ENCODE measurements at places on chromosomes 1 and 21.

- DNase-seq = no peak
These were observed 166.4 kb downstream of the PSMG1 start for GRCh38 chr21:39016740-39017315.

DNA sequence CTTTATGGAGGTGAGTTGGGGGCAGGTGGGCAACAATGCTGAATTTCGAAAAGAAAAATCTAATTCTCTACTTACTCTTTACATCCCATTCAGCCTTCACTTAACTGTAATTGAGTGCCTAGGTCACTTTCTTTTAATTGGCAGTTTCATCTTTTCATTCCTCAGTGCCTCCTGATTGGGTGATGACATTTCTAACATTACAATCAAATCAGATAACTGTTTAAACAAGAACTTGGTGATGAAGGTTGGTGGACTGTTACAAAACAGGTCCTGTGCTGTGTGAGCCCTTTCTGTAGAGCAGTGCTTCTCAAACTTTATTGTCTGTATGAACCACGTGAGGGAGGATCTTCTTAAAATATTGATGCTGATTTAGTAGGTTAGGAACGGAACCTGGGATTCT, 40.1 kb upstream of the KCNQ4 start:
- DNase-seq = no peak

GRCh38 chr1:77030401-77031105, 163.3 kb downstream of the ST6GALNAC5 start:
- no peak for DNase-seq

GRCh38 chr1:156942176-156942575, 21.7 kb downstream of the LRRC71 start:
- DNase-seq = no peak

DNA sequence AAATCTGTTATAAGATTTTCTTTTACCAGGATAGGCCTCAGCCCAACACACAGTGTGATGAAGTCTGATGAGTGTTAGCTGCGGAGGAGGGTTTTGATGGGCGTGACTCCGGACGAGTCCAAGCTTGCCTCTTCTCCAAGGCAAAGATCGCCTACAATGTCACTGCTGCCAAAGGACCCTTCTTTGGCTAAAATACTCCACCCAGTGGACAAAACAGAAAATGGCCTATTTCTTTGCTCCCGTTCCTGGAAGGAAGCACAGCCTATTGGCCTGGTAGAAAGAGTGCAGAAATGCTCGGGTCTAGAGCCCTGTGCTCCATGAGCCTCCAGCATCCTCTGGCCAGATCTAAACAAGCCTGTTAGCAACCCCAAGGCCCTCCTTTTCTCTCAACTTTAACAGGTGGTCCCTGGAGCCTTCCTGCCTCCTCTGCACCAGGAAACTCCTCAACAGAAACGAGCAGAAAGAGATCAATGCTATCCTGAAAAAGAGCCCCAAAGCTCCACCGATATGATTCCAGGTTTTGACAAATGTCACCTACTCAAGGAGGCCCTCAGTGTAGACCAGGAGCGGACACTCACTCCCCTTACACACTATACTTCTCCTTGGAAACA, 3.4 kb upstream of the CASQ2 start:
- DNase-seq = peak; percentile 82

Data from fibroblast of skin of right biceps (primary cell).